ENCODE measurements at places on chromosomes 4 and X. TPM values are rescaled to one million over a fixed set of nuclear protein-coding genes. Genes with fewer than 3 reads are reported as not detected.

GRCh38 chr4:34720571-34720970 lies 1523.7 kb downstream of the ARAP2 start:
- DNase-seq = no peak
- no peak overlapping the region for H3K27ac ChIP-seq
- no peaks in the 10 kb centered on the region for H3K27me3 ChIP-seq
- H3K4me1 ChIP-seq = peaks cover 9% of the 10 kb centered on the region
- H3K36me3 ChIP-seq = no peaks in the 10 kb centered on the region
- no peak overlapping the region for H3K4me3 ChIP-seq

DNA sequence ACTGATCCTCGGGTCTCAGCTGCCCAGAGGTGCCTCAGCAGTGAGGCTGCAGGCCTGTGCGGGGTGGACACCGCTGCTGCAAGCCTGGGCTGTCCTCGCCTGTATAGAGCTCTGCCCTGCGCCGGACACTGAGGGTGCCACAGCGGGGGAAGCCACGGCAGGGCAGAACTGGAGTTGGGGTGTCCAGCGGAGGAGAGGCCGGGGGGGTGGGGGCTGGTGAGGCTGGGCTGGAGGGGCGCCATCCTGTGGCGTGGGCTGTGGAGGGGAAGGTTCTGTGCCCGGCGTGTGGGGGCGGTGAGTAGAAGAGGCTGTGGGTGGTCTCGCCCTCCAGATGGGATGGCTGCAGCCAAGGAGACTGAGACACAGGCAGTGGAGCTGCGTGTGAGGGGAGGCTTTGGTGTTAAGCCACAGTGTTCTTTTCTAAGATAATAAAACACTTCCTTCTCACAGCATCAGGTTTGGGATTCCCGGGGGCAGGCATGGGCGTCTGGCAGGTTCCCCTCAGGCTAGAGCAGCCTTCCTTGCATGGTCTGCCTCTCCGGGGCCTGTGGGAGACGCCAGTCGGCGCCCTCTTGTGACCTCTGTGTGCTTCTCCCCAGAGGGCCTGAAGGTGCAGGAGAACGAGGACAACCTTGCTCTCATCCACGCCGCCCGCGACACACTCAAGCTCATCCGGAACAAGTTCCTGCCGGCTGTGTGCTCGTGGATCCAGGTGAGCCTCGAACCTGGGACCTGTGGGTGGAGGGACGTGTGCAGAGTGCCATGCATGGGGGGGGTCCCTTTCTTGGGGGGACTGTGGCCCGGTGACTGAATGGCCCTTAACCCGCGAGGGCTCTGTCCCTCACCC lies 7.4 kb downstream of the UVSSA start:
- H3K36me3 ChIP-seq = peaks cover 29% of the 10 kb centered on the region
- no peaks in the 10 kb centered on the region for H3K27me3 ChIP-seq
- DNase-seq = no peak
- H3K4me1 ChIP-seq = peaks cover 3% of the 10 kb centered on the region
- H3K4me3 ChIP-seq = no peak overlapping the region
- H3K27ac ChIP-seq = no peak overlapping the region

GRCh38 chr4:74423104-74423503 lies 21.8 kb upstream of the AREG start:
- H3K27me3 ChIP-seq = no peaks in the 10 kb centered on the region
- DNase-seq = no peak
- peak overlapping the region; percentile 56 for H3K27ac ChIP-seq
- peaks cover 4% of the 10 kb centered on the region for H3K4me1 ChIP-seq

BGN gene
- total RNA-seq = 4.8 TPM

DNA sequence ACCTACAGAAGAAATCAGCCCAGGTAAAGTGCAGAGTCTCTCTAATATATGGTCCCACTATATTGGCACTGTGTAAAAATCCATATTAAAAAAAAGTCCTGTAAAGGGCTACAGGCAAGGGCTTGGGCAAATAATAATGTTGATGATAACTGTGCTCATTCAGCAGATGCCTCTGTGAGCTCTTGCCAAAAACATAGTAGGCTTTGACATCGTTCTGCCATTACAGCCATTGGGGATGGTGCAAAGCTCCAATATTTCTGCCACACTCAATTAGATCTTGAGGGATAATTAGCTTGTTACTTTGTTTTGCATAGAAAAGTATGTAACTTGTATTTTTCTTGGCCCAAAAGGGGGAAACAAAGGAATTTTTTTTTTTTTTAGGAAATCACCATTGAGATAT lies 645.5 kb upstream of the FAM241A start:
- no peak overlapping the region for H3K27ac ChIP-seq
- no peaks in the 10 kb centered on the region for H3K4me1 ChIP-seq
- H3K27me3 ChIP-seq = no peaks in the 10 kb centered on the region
- H3K4me3 ChIP-seq = no peak overlapping the region

DNA sequence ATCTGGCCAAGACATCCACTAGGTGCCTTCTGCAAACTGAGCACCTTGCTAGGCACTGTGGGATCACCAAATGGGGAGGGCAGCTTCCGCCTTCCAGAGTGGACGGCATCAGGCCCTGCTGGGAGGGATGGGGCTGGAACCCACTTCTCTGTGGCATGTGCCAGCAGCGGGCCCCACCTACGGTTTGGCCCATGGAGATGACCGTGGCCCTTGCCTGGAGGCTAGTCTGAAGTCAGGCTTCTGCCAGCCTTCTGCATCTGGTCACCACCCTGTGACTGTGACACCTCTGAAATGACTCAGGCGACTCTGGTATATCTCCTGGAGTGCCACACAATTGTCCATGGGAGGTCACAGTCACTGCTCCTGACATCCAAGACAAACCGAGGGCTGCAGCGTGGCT lies 7.2 kb downstream of the SSR4 start:
- H3K27ac ChIP-seq = no peak overlapping the region
- no peak for DNase-seq

DNA sequence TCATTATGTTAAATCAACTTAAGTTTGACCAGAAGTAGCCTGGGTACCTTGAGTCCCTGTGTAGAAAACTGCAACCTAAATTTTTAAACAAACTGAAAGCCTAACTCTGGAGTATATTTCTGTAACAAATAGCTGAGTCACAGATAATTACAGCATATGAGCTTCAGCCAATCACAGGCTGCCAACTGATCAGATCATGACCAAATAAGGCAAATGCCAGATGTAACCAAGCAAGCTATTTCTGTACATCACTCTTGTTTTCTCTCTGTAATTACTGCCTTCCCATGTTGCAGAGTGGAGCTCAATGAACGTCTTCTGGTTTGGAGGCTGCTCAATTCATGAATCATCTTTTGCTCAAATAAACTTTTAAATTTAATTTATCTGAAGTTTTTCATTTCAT lies 980.9 kb upstream of the DIAPH2 start:
- H3K36me3 ChIP-seq = no peaks in the 10 kb centered on the region
- H3K4me1 ChIP-seq = no peaks in the 10 kb centered on the region
- no peaks in the 10 kb centered on the region for H3K27me3 ChIP-seq

CHIC1 gene
- 1.8 TPM for total RNA-seq

GRCh38 chr4:5416637-5417036 lies 291.7 kb downstream of the EVC2 start:
- H3K4me3 ChIP-seq = no peak overlapping the region
- no peak overlapping the region for H3K27ac ChIP-seq
- no peaks in the 10 kb centered on the region for H3K36me3 ChIP-seq
- no peaks in the 10 kb centered on the region for H3K4me1 ChIP-seq
- no peak for DNase-seq

DNA sequence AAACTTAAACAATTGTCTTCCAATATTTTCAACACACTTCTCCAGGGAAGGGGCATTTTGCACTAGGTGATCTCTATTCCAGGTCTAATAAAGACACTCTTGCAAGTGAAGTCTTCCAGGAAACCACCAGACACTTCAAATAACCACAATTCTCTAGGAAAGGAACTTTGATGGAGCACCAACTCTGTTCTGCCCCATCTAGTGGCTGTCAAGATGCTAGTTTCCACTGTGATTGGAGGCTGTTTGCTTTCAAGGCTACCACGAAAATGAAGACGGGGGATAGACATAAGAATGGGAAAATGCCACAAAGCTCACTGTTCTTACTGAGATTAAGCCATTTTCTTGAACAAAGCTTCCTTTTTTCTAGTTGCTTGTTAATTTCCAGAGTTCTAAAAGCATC lies 100.6 kb upstream of the F9 start:
- no peaks in the 10 kb centered on the region for H3K36me3 ChIP-seq
- no peak overlapping the region for H3K27ac ChIP-seq
- no peak for DNase-seq
- no peaks in the 10 kb centered on the region for H3K4me1 ChIP-seq
- H3K27me3 ChIP-seq = no peaks in the 10 kb centered on the region
- H3K4me3 ChIP-seq = no peak overlapping the region

FRMD7 gene
- not detected for total RNA-seq

PDCL2 gene
- not detected for total RNA-seq

All from gastrocnemius medialis (tissue), 4 donors.